ENCODE measurements at places on chromosomes 2 and 18.

DNA sequence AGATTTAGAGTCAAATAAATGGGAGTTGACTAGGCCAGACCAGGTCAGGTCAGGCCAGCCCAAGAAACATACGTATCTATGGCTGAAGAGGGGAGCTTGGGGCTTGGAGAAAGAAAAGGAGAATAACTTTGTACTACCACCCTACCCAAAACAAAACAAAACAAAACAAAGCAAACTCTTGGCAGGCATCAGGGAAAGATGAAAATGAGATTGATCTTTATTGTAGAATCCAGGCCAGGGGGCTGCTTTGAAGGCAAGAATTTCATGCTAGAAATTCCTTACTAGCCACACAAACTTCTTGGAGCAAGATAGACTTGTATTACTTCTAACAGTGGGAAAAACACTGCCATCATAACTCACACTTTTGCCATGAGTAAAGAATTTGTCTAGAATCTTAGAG lies 26.2 kb downstream of the QPCT start:
- DNase-seq, result no peak

DNA sequence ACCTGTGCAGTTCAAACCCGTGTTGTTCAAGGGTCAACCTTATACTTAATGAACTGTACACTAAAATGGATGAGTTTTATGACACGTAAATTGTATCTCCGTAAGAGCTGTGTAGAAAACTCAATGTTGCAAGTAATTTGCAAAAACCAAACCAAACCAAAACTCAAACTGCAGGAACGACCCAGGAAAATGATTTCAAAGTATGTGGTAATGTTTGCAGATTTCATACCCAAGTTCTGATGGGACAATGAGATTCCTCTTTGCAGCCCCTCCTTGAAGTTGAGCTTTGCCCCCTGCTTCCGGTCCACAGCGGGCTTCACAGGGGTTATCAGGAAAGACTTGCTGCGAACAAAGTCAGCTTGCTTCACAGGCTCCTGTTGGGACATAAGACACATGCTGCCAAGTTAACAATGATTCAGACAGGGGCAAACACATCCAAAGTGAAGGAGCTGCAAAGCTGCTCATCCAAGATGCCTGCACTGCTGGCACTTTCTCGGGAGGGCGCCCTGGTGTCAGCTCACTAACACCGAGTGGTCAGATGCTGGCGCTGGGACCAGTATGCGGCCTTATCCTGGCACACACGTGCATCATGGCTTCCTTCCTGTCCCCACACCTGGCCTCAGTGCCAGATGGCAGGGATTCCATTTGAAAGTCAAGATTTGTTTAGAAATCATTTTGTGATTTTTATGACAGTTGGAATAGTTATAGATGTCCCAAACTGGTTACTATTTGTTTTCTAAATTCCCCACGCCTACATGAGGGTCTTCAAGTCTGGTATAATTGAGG lies 65.2 kb upstream of the MGAT4A start:
- DNase-seq, result peak; percentile 41

DNA sequence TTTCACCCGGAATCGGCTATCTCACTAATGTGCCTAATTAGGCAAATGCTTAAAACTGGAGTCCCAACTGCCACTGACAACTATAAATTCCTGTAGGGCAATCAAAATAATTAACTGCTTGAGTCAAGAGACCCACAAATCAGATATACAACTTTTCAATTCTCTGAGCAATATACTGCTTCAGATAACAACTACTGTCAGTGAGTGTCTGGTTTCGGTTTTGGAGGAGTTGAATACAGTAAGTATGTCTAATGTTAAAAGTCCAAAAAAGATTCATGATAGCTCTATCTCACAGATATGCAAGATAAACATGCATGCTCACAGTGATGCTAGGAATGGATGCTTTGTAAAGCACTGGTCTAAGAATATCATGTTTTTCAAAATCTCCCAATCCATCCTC lies 283.3 kb downstream of the NRXN1 start:
- DNase-seq, result no peak

- DNase-seq, result no peak
Measured at GRCh38 chr2:28101123-28101522, 210.6 kb downstream of the BABAM2 start.

DNA sequence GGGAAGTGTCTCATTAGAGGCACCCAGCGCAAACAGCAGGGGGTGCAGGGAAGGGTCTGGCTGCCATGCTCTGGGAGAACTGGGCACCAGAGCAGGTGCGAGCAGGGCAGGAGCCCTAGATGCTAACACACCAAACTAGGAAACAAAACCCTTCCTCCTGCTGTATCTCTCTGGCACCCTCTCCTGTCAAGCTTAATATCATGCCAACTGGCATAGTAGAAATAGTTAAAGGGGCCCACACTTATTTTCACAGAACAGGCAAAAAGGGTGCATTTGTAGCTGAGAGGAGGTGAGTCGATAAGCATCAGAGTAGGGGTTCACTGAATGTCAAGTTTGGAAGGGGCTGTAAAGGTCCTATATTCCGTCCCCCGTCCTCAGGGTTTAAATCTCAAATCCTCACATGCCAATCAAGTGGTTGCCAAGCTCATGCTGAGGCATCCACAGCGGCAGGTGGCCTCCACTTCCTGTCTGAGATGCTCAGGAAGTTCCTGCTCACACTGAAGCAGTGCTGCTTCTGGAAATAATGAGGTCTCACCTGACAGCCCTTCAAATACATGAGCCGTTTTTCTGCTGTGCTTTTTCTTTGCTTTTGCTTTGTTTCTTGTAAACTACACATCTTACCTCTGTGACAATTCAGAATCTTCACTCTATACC lies 14.9 kb upstream of the ACKR3 start:
- no peak for DNase-seq

- no peak for DNase-seq
Measured at GRCh38 chr2:146477383-146477782, 1367.4 kb upstream of the ACVR2A start.

GRCh38 chr2:200220251-200220650 lies 86.2 kb upstream of the SPATS2L start:
- no peak for DNase-seq

DNA sequence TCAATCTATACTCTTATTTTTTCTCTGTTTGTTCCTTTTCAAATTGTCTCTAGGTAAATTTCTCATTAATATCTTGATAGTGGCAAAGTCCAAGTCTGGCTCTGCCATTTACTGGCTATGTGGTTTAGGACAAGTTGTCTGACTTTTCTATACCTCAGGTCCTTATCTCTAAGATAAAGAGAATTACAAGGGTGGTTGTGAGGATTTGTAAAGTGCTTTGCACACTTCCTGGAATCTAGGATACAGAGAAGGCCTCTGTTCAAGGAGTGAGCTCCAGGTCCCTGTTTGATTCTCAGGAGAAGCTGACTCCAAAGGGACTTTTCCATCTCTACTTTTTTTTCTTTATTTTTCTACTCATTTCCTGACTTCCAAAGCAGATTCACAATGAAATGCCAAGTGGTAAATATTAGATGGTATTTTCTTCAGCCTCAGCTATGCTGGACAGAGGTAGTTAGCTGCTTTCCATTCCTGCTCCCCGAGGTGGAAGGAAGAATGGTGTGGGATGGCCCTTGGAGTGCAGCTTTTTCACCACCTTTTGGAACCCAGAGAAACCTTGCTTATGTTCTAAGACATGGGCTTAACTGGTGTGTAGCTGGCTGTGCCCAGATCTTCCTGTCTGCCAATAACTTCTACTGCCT lies 90.5 kb downstream of the GALNT1 start:
- no peak for DNase-seq

- no peak for DNase-seq
Measured at GRCh38 chr2:238291550-238292281, 3.3 kb upstream of the PER2 start.

All from coronary artery (tissue), 2 donors.